ENCODE measurements at places on chromosomes 5 and 9. TPM values are rescaled to one million over a fixed set of nuclear protein-coding genes. Genes with fewer than 3 reads are reported as not detected.

Gene AIF1L
- total RNA-seq, result 0.12 TPM

Gene SMIM33
- total RNA-seq, result 0.07 TPM

Gene FBXO10
- 1.3 TPM for total RNA-seq

Gene CAMK4
- total RNA-seq, result 77.4 TPM

Gene NEUROG1
- not detected for total RNA-seq

Gene NR5A1
- total RNA-seq, result not detected

Gene FBXW11
- total RNA-seq, result 50.4 TPM

Gene BTNL9
- not detected for total RNA-seq

Gene EIF4E1B
- not detected for total RNA-seq

Gene ADGRD2
- not detected for total RNA-seq

Gene PRUNE2
- 0.40 TPM for total RNA-seq

Gene ACOT12
- total RNA-seq, result not detected

Gene TAS2R1
- total RNA-seq, result not detected

Gene F2RL1
- 0.47 TPM for total RNA-seq

Gene FAM221B
- not detected for total RNA-seq

Gene CYSRT1
- total RNA-seq, result 0.89 TPM

Gene PCDHGC5
- not detected for total RNA-seq

Gene CMYA5
- total RNA-seq, result 0.12 TPM

Gene SPATA6L
- 0.56 TPM for total RNA-seq

Gene SLC9A3
- total RNA-seq, result 1.7 TPM

Gene ALG2
- total RNA-seq, result 35.4 TPM

All from activated CD8-positive, alpha-beta memory T cell treated with anti-CD3 and anti-CD28 coated beads, Interleukin-2, amount 10 ng/mL, durations not matched to agents 7 days and 5 days (primary cell).